ENCODE measurements at places on chromosomes 6 and 20. TPM values are rescaled to one million over a fixed set of nuclear protein-coding genes. Genes with fewer than 3 reads are reported as not detected.

GRCh38 chr6:32148289-32149091, 3.2 kb downstream of the PRRT1 start:
- peak; percentile 51 for DNase-seq

- DNase-seq = no peak
Observed at GRCh38 chr6:26175428-26176181, 88.4 kb downstream of the HFE start.

- no peak for DNase-seq
Observed at GRCh38 chr6:162074641-162075275, 652.8 kb downstream of the PRKN start.

DNA sequence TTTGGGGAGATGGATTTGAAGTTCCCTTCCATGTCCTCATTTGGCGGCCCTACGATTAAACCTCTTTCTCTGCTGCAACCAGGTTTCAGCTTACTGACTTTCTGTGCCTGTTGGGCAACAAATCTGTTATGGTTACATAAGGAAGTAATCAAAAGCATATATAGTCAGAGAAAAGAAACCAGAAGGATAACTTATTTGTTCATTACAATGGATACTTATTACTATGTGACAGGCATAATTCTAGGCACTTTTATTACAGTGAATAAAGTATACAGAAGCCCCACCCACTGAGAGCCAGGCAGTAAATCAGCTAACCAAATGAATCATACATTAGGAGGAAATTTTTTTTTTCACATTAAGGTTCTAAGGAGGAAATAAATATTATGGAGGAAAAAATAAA, 9.6 kb upstream of the TRIM31 start:
- no peak for DNase-seq

DNA sequence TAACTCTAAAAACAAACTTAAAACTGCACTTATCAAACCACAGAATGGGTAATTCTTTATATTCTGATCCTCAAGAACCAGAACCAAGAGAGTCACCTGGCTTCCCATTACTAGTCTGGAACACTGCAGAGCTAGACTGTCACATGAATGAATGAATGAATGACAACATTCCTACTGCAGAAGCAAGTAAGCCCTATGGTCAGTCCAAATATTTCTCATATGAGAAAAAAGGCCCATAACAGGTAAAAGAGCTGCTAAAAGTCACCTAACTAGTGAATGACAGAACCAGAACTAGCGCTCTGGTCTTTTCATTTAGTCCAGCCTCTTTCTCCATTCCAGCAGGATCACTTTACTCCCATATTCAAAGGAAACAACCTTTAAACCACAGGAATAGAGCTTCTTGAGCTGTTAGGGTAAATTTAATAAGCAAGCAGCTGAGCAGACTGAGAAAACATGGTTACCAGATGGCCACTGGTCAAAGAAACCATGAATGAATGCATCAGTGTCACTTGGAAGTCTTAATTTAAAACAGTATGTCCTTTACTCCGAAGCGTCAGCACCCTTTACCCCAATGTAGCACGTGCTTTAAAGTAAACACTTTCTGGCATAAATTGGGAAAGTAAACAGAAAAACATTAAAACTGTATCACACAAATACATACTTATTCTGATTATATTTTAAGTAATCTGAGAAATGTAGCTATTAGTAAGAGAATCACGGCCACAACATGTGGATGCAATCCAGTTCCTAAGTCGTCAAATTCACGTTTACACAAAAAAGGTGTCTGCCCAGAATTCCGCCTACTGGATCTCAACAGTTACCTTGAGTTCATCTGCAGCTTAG, 1.4 kb downstream of the PREP start:
- no peak for DNase-seq

DNA sequence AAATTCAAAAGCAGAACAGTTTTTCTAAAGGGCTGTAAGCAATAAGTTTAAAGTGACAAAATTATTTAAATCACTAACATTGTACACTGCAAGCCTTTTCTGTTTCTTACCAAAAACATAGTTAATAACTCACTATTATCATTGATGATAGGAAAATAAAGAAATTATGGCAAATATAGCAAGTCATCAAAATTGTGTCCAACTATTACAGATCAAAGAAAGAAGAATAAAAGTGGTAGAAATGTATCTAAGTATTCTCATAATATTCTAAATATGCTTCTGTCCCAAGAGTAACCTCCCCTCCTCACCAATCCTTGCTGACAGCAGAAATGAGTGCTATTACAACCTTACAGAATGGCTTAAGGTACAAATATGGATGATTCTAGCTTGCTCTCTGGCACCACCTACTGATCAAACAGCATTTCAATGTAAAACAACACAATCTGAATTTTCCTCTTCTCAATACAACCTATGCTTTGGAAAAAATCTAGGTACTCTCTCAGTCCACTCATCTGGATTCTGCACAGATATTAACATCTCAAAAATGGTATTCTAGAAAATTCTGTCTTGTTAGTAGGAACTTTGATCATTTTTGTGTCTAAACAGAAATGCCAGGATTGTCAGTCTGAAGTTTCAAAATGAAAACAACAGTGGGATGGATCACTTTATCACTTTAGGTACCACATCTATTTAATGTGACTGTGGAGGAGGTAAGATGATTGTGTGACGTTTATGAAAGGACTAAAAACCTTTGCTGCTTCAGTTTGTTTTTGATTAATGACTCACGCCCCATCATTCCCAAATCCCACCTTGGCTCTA, 40.9 kb downstream of the ZFP64 start:
- DNase-seq = no peak

GRCh38 chr6:29355603-29356002, 13.1 kb downstream of the OR5V1 start:
- DNase-seq = no peak

GRCh38 chr6:29737707-29738630, 14.7 kb downstream of the HLA-F start:
- peak; percentile 71 for DNase-seq

DNA sequence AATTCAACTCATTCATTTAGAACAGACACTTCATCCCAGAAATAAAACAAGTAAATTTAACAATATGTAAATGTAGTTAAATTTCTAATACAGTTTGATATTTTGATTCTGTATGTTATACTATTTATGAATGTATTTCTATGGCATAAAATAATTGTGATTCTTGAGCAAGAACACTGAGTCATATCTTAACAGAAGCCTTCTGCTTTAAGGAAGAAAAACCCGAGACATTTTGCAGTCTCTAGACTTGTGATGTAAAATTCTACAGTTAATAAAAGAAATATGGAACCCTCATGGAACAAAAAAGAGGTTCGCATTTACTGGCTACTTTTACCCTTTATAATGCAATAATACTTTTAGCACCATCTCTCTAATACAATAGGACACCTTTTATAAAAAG, 47.9 kb upstream of the SCML4 start:
- DNase-seq = no peak

GRCh38 chr6:87907521-87907920, 140.1 kb upstream of the SPACA1 start:
- no peak for DNase-seq

- DNase-seq = no peak
Observed at GRCh38 chr6:106142876-106143431, 56.8 kb downstream of the PRDM1 start.

- DNase-seq = no peak
Observed at GRCh38 chr6:144395826-144396225, 110.7 kb downstream of the UTRN start.

EPPIN gene
- not detected for total RNA-seq

ERVFRD-1 gene
- not detected for total RNA-seq

MANEA gene
- 11.7 TPM for total RNA-seq

C6orf132 gene
- total RNA-seq = 0.25 TPM

TCP1 gene
- 254 TPM for total RNA-seq

ACSS1 gene
- total RNA-seq = not detected

EEF1A2 gene
- 55.3 TPM for total RNA-seq

TMEM151B gene
- 51.3 TPM for total RNA-seq

Measured in glutamatergic neuron (in vitro differentiated cells).